ENCODE measurements at places on chromosomes 7 and 10.

- DNase-seq, result no peak
Observed at GRCh38 chr7:98084631-98085030, 22.0 kb upstream of the LMTK2 start.

- no peak for DNase-seq
Observed at GRCh38 chr10:21334891-21335696, 190.4 kb downstream of the SKIDA1 start.

GRCh38 chr7:34672430-34672829 is 14.4 kb downstream of the NPSR1 start:
- no peak for DNase-seq

DNA sequence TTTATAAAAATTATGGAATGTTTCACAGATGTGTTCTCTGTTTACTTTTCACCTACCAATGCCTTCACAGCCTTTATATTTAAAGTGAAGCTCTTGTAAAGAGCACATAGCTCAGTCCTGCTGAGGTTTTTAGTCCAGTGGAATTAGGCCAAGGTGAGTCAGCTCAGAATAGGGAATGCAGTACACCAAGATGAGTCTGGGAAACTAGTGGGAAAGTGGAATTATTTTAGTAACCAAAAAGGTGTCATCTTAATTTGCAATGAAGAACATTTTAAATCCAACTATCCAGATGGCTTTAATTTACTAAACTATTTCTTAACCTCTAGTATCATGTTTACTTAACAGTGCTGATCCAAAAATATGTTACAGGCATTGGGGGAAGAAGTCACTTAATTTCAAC is 236.3 kb upstream of the CTBP2 start:
- no peak for DNase-seq

DNA sequence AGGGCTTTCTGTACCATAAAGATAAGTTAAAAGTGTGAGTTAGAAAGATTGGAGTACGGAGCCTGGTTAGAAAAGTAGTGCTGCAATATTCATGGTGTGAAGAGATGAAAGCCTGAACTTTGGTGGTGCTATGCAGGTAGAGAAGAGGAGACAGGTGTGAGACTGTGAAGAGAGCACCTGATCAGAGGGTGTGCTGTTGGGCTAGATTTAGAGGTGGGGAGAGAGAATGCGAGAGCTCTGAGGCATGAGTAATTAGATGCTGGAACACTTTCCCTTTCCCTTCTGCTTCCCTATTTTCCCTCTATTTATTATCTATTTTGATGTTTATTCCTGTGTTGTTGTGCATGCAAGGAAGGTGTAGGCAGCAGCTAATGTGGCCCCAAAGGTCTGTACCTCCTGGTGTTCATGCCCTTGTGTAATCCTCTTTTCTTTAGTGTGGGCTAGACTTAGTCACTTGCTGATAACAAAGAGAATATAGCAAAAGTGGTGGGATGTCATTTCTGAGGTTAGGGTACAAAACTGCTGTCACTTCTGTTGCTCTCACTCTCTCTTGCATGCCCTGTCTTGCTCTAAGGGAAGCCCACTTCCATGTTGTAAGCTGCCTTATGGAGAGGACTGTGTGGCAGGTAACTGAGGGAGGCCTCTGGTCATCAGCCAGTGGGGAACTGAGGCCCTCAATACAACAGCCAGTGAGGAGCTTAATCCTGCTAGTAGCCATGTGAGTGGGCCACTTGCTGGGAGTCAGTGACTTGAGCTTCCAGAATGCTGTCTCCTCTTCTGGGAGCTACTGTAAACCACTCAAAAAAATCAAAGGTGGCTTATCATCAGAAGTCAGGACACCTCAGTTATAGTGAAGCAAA is 2.6 kb upstream of the ATXN7L1 start:
- no peak for DNase-seq

All from spinal cord (tissue), 10 donors.